NCI-H2081 treated with DMSO at 0.1 percent for 48 hours (cell line): ENCODE measurements at places on chromosomes 6 and 20.
A peak's percentile ranks its signal among the peaks of the same experiment; 100 is the strongest.

DNA sequence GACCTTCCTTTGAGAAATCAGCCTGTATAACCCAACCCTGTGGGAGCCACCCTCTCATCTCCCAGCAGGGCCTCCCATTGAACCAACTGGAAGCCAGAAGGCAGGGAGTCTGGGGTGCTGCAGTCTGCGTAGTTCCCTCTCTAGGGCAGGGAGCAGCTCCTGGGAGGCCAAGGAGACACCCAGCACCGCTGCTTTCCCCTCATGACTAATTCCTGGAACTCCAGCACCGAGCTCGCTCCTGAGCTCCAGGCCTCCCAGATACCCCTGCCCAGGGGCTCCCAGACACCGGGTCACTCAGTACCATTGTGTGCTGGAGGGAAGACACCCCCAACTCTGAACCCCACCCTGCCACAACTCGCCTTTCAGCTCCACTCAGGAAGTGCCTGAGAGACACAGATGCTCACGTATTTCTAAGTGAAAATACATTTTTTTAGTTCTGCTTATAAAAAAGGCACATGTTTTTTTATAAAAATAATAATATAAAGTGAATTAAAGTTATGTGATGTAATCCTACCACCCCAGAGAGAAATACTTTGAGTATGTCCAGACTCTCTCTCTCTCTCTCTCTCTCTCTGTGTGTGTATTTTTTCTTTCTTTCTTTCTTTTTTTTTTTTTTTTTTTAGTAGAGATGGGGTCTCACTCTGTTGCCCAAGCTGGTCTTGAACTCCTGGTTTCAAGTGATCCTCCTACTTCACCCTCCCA lies 17.5 kb downstream of the PIM1 start:
- no peak for DNase-seq

GRCh38 chr6:163460307-163460782 lies 45.8 kb downstream of the QKI start:
- no peak for DNase-seq

DNA sequence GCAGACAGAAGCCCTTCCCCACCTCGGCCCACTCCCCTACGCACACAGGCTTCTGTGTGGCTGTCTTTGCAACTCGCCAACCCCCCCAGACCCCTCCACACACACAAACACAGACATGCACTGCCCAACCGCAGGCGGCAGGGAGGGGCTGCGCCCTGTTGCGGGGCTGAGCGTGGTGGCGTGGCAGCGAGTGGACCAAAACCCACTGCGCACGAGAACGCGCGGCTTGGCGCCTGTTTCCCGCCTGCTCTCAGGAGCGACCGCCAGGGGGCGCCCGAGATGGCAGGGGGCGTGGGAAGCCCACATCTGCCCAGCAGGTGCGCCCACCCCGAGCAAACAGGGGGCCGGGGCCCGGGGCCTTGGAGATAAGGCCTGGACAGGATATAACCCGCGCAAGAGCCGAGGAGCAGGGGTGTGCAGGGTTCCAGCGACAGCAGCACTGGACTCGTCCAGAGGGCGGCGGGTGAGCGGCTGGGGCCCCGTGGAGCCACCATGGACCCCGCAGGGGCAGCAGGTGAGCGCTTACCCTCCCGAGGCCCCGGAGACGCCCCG lies at the start of gene RBPJL:
Gene RBPJL (plus strand): TSS at position 410 of the 552 bp plus-strand sequence. CDS start 83 bp downstream, at position 493.
- no peak for DNase-seq

GRCh38 chr6:165218829-165219228 lies 90.6 kb downstream of the C6orf118 start:
- no peak for DNase-seq

- DNase-seq, result no peak
Observed at GRCh38 chr20:46695892-46696291, 6.6 kb upstream of the TP53RK start.

DNA sequence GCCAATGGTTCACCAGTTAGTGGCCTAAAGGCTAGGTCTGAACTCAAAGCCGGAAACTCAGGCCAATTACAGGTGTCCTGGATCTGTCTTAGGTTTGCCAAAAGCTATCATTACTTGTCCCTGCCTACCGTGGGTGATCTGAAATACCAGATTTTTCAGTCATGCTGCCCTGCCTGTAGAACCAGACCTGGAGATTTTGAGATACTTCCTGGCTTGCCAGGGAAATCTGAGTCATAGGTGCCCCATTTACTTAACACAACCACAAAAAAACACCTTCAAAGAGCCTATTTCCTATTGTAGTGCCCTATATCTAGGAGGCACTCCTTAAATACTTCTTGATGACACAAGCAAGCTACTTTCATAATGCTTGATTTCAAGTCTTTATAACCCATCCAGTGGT lies 13.9 kb upstream of the RANBP9 start:
- no peak for DNase-seq

GRCh38 chr20:55329108-55329507 lies 676.2 kb downstream of the CBLN4 start:
- no peak for DNase-seq

GRCh38 chr6:110296241-110297025 lies 61.7 kb downstream of the METTL24 start:
- DNase-seq, result no peak

DNA sequence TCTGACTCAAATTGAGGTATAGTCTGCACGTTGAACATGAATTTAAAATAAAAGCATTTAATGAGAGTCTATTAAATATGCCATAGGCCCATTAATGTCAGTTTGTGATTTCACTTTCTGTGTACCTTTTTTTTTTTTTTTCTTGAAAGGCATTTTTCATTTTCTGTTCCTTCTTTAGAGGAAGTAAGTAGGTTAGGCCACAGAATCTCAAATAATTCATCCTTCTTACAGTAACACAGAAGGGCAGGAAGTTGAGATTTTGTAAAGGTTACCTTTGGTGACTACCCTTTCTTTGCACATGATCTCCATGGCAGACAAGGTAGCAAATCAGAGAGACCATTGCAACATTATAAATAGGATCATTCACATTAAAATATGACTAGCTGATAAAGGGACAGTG lies 9.6 kb downstream of the L3MBTL3 start:
- no peak for DNase-seq

- peak; percentile 64 for DNase-seq
Observed at GRCh38 chr6:33288921-33289783, at the start of the genes PFDN6 and WDR46. Gene PFDN6 (plus strand): TSS chr6:33289601. CDS start chr6:33289857, 256 bp downstream. Gene WDR46 (minus strand): TSS chr6:33289239. CDS start chr6:33289170, 69 bp downstream.

- no peak for DNase-seq
Observed at GRCh38 chr20:54345301-54345724, 130.1 kb upstream of the DOK5 start.

GRCh38 chr6:51574040-51574439 lies 513.4 kb downstream of the PKHD1 start:
- DNase-seq, result no peak

- DNase-seq, result no peak
Observed at GRCh38 chr6:45707176-45707575, 308.5 kb downstream of the CLIC5 start.

GRCh38 chr6:68134796-68135195 lies 500.3 kb upstream of the ADGRB3 start:
- DNase-seq, result no peak

- DNase-seq, result no peak
Observed at GRCh38 chr20:1830240-1830639, 65.0 kb upstream of the SIRPA start.

DNA sequence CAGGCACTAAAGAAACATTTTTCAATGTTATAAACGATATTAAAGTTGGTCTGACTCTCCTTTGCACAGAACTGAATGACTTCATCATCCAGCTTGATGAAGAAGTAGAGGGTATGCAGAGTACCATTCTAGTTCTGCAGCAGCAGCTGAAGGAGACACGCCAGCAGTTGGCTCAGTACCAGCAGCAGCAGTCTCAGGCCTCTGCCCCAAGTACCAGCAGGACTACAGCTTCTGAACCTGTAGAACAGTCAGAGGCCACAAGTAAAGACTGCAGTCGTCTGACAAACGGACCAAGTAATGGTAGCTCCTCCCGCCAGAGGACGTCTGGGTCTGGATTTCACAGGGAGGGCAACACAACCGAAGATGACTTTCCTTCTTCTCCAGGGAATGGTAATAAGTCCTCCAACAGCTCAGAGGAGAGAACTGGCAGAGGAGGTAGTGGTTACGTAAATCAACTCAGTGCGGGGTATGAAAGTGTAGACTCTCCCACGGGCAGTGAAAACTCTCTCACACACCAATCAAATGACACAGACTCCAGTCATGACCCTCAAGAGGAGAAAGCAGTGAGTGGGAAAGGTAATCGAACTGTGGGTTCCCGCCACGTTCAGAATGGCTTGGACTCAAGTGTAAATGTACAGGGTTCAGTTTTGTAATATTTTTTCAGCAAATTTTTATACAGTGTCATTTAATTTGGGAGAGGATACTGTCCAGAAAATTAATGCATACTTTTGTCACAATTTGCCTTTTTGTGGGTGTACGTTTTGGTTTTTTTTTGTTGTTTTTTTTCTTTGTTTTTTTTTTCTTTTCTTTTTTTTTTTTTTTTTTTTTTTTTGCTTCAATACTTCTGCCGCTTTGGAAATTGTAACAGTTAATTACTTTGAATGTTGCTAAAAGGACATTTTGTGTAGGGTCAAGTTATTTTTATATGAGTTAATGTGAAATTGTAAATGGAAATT lies 6.6 kb upstream of the ACAT2 start:
- DNase-seq, result no peak

DNA sequence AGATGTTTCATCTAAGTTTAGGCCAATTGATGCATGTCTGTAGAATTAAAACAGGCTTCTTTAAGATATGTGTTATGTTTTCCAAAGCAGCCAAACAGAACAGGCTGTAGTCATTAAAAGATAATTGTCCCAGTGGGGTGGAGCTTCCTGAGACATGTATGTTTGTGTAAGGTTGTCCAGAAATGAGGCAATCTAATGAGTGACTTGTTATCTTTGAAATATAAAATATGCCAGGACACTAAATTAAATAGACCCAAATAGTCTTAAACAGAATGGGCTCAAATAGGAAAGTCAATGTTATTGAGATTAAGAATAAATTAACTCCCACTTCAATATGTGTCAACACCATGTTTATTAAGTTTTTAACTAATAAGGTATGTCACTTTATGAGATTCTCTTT lies 204.7 kb upstream of the RNF217 start:
- no peak for DNase-seq

- DNase-seq, result no peak
Observed at GRCh38 chr6:167807756-167808155, 19.0 kb upstream of the AFDN start.

GRCh38 chr6:113731541-113731940 lies 125.6 kb upstream of the MARCKS start:
- no peak for DNase-seq

- no peak for DNase-seq
Observed at GRCh38 chr20:45060294-45060693, 40.6 kb downstream of the KCNS1 start.

- DNase-seq, result no peak
Observed at GRCh38 chr6:163414117-163414945, at the start of gene QKI. Gene QKI (plus strand): TSS chr6:163414718. CDS start chr6:163415194, 476 bp downstream.

GRCh38 chr6:149081281-149081680 lies 236.2 kb upstream of the TAB2 start:
- DNase-seq, result no peak

GRCh38 chr6:5191222-5191621 lies 69.5 kb downstream of the LYRM4 start:
- no peak for DNase-seq

GRCh38 chr20:52076164-52076563 lies 115.4 kb downstream of the ZFP64 start:
- DNase-seq, result no peak

DNA sequence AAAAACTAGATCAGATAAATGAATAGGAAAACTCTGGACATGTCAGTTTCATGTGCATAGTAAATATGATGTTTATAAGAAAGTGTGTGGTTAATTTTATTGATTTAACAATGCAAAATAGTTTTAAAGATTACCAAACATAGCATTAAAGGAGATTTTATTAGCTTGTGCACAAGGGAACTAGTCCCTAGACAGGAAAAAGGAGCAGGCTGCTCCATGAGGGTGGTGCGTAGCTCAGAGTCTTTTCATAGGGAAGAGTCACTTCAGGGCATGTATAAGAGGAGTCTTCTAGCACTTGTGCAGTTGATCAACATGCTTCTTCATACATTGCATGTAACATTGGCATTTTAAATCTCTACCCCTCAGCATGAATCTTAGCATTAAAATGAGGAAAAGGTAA lies 835.8 kb downstream of the GRIK2 start:
- DNase-seq, result no peak

DNA sequence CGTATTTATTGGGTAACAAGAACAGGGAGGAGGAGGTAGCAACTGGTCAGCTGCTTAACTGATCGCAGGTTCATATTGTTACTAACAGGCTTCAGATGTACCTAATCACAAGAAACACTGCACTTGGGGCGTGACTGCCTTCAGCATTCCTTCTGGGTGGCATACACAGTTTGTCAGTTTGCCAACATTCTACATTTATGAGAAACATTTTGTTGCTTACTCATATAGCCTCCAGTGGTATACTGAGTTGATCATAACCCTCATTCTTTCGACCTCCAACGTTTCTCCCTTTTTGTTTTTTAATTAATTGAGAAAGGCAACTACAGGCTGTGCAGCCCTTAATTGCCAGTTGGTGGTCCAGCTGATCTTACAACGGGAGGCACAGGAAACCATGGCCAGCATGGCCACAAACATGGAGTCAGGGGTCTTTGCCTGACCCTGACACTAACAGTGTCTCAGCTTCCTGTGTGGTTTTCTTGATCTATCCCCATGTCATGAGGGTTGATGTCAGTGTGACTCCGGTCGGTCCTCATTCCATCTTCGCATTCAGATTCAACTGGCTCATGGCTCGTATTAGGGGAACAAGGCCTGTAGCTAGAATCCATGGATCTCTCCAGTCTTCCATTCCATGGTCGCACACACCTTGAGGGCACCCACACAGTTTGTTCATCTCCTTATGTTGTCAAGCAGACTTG lies 9.4 kb downstream of the EPB41L2 start:
- no peak for DNase-seq

- DNase-seq, result no peak
Observed at GRCh38 chr6:110399219-110400071, 15.9 kb downstream of the DDO start.

- DNase-seq, result no peak
Observed at GRCh38 chr6:52303178-52303577, 18.6 kb upstream of the MCM3 start.

DNA sequence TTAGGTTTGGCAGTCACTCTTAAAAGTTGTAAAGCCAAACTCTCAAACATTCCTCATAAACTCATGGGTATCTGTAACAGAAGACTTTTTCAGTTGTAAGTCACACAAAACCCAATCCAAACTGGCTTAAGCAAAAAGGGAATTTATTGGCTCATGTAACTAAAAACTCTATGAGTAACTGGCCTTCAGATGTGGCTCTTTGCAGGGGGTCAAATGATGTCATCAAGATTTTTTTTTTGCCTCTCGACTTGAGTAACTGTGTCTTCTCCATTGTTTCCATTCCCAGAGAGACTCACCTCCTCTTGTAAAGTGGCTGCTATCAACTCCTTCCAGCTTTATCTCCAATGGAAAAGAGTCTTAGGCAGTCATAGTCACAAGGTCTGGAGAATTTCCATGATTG lies 645.0 kb downstream of the DHX35 start:
- no peak for DNase-seq
